ENCODE measurements at places on chromosomes 3 and 15.
A peak's percentile ranks its signal among the peaks of the same experiment; 100 is the strongest.

DNA sequence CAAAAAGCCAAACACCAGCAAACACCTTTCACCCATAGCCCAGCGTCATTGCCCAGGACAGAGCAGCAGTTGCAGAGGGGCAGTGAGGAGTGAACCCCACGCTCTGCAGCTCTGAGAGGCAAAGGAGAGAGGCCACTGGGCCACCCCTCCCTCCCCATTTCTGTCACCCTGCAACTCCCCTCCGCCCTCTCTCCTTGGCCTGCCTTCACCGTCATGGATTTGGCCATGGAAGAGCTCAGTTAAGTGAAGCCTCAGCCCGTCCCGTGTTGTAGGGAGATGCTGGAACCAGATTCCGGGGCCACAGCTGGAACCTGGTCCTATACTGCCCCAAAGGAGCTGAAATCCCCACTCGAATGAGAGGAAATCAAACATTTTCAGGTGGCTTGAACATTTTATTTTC is 21.9 kb downstream of the MRAS start:
- DNase-seq, result no peak

GRCh38 chr15:83270176-83270575 is 14.3 kb downstream of the BNC1 start:
- DNase-seq, result no peak

DNA sequence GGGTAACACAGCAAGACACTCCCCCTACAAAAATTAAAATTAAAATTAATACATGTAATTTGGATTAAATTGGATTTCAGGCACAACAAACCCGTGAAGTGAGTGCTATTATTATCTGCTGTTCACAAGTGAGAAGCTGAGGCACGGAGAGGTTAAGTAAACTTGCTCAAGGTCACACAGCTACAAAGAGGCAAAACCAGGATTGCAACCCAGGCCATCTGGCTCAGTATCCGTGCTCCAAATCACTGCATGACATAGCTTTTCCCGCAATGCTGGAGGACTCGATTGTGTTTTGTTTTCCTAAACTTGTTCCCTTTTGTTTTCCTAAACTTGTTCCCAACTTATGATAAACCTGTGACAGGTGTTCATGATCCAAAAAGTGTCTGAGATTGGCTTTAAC is 19.9 kb upstream of the C15orf39 start:
- no peak for DNase-seq

DNA sequence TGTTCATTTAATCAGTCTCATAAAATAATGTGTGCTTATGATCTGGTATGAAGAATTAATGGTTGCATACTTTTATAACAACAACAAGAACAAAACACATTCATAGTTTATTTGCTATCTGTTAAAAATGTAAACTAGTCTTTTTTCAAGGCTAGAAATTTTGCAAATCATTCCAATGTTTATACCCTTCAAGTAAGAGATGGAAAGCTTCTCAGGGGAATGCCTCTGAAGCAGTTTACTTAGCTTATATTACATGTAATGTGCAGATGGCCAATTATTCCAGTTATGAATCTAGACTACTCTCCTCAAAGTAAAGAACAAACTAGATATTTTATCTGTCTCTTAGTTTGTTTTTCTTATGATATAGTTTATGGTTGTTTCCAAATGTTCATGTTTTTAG is 575.4 kb downstream of the NAALADL2 start:
- no peak for DNase-seq

DNA sequence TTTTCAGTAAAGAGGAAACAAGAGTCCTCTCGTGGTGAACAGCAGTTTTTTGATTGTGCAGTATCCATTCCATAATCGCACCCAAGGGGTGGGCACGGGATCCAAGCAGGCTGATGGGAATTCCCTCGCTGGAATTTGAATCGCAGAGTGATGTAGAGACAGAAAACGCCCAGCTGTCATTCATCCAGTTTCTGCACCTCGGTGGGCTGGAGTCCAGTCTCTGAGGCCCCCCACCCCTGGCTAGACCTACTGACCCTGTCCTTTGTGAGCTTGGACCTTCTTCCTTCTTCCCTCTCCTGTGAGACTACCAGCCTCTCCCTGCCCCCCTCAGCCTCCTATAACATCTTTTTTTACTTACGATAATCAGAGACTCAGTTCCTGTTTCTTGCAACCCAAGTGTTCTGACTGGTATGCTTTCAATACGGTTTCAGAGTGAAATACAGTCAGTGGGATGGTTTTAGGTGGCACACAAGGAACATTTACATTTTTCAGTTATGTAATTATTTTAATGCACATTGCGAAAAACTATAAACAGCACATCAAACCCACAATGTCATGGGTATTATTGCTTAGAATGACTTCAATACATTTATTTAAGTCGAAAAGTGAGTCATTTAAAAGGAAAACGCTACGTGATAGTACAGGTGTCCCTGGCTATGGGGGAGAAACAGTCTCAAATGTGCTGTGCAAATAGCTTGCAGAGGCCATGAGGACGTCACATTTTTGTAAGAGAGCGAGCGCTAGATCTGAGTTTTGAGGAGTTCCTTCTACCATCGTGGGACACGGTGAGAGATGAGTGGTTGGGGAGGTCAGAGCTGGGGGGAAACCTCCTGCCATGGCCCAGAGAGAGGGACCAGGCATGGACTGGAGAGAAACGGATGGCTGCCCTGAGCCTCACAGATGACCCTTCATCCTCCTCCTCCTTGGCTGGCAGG is 37.5 kb upstream of the CHST2 start:
- DNase-seq, result peak; percentile 6

Measured in stimulated activated naive CD4-positive, alpha-beta T cell treated with Interleukin-2 at 50 U/mL for 16 hours (primary cell).